Vagina (tissue), 2 donors: ENCODE measurements at places on chromosomes 2 and 18. TPM values are rescaled to one million over a fixed set of nuclear protein-coding genes. Genes with fewer than 3 reads are reported as not detected.

GRCh38 chr18:34223893-34224422 lies 755 bp downstream of the NOL4 start:
- no peak for DNase-seq

DNA sequence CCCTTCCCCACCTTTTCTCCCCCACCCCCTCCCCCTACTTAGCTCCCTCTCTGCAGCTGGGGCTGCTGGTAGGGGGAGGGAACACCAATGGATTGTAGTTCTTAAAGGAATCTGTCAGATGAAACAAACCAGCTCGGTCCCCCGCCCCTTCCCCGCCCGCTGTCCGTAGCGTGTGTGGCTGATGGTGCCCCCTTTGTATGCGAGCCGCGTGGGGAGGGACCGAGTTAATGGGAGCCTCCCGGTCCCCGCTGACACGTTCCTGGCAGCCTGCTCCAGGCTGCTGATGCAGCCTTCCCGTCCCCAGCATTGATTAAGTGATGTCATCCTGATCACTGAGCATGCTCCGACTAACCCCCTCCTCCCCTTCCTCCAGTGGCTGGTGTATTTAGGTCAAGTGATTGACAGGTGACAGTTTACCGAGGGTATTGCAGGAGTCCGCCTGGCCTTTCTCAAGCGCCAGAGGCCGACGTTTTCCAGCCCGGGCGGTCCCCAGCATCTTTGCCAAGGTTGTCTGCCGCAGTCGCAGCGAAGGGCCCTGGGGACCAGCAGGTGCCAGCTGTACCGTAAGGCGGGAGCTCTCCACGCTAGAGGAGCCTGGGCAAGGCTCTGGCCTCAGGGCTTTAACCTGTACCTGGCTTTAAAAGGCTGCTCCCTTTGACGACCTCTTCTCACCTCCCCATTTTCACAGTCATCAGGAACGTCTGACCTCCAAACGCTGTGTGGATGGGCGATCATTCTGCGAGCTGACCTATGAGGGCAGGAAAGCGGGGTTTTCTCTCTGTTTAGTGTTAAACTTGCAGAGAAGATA lies 1.8 kb downstream of the KIF5C start:
- no peak for DNase-seq

The MC2R gene
- total RNA-seq, result not detected

- no peak for DNase-seq
These were observed 2.1 kb upstream of the SPIRE1 start for GRCh38 chr18:12659904-12660605.

DNA sequence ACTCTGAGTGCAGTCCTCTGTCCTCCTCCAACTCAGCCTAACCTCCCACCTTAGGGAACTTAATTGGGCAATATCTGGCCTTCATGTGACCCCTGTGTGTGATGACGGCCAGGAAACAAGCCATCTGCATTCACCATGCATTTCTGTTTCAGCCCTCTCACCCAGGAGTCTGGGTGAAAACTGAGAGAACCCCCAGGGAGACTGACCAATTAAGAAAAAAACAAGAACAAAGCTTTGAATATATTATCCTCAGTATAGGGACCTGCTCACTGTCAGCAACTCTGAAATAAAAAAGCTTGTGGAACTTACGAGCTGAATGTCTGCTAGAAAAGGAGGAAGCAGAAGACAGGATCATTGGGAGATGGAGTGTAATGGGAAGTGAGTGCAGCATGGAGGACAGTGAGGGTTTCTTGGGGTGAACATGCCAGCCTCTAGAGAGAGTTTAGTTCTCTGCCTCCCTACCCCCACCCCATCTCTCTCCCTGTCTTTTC lies 9.5 kb downstream of the MAPRE2 start:
- no peak for DNase-seq

DNA sequence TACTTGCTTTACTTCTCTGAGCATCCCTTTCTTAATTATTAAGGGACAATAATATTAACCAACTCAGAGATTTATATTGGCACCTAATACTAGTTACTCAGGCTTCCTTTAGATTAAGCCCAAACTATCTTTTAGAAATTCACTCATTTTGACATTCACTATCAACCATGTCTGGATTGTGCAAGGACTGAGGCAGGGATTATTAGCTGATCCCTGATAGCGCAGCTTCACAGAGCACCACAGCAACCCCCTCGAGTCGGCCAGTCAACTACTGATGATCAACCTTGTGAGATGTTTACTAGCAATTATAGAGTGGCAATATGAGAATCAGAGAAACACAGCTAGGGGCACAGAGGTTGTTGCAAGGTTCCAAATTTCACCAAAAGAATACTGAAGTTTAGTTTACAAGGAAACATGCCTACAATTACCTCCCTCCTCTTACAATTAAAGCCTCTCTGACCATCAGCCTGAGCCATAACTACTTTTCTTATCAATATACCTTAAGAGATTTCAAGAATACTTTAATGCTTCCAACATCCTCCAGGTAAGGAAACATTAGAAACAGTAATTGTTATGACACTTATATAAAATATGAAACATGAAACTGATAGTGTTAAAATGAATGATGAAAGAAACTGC lies 191.6 kb downstream of the TCF4 start:
- no peak for DNase-seq

- no peak for DNase-seq
These were observed 821 bp upstream of the EML6 start for GRCh38 chr2:54722641-54723040.

GRCh38 chr18:47420130-47420529 lies 168.7 kb upstream of the SKOR2 start:
- DNase-seq, result no peak

DNA sequence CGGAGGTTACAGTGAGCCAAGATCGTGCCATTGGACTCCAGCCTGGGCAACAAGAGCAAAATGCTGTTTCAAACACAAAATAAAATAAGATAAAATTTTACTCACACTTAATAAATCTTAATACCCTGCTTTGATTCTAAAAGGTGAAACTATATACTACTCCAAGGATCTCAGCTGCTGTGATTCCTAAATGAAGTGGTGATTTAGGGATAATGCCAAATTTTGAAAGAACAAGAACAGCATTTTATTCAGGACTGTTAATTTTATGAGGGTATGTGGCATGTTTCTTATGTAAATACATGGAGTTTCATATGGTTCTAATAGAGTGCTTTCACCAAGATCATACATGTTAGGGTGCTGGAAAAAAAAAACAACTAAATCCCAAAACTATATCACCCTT lies 199.7 kb upstream of the PID1 start:
- no peak for DNase-seq

DNA sequence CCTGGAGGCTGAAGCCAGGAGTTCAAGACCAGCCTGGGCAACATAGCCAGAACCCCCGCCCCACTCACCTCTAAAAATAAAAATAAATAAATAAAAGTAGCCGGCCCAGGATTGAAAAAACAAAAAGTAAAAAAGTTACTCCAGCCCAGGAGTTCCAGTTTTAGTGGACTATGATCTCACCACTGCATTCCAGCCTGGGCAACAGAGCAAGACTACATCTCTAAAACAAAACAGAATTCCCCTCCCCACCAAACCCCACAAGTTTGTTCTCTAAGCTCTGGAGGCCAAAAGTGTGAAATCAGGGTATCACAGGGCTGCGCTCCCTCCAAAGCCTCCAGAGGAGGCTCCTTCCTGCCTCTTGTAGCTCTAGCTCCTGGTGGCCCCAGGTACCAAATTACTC lies 1.7 kb downstream of the D2HGDH start:
- no peak for DNase-seq

DNA sequence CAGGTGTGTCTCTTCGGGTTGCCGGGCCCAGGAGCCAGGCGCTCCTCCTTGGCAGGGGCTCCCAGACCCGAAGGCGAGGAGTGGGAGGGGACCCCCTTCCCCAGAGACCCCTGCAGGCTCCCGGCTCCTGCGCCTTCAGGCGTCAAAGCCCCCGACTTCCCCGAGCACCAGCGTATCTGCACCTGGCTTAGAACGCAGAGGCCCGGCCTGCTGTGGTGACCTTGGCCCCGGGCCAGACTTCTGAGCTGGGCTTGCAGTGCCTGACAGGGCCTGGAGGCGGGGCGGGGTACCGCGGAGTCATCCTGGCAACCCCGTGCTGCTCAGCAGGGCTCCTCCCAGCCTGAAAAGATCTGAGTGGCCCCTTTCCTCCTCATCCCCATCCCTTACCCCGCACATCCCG lies 27.0 kb downstream of the SKA1 start:
- DNase-seq, result no peak

The SNORC gene
- not detected for total RNA-seq

GRCh38 chr2:70089220-70089982 lies 2.1 kb downstream of the PCBP1 start:
- no peak for DNase-seq

DNA sequence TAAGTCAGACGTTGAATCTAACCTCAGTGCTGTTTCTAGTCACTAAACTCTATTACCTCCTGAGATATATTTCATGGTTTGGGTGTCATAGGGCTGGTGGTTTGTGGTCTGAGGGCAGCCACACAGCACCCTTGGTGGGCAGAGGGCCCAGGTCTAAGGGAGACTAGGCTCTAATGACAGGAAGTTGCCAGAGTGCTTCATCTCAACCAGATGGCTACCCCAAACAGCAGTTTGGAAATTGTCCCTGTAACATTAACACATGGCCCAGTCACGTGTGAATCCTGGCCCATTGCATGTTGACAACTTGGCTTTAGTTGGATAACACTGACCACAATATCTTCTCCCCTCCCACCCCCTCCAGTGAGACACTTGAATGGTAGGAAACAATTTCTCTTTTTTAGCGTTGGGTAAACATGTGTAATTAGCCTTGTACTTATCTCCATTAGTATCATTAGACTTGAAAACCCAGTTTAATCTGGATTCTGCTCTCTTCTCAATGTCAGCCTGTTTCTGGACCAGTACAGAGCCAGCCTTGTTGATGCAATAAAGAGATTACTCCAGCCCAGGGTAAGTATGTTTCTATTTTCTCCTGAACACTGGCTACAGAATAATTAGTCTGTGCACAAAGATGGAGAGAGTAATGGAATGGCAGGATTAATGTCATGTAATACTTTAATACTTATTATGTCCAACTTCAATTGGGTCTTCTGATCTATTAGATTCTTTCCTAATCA lies 187.8 kb upstream of the SIX3 start:
- DNase-seq, result no peak

DNA sequence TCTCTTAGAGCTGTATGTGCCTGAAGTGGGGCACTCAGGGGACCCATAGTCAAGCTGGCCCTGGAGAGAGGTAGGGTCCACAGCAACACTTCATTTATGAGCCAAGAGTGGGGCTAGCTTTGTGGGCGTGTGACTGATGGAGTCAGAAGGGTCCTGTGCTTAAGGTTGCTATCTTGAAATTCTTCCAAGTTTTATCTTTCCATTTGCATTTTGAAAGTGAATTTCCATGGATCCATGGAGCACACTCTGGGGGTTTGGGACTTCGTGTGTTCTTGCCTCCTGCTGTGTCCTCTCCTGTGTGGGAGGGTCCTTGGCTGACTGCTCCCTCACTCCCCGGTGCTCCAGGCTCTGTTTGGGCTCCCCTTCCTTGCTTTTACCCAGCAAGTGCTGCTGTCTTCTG lies 50.8 kb downstream of the FHOD3 start:
- no peak for DNase-seq

- DNase-seq, result no peak
These were observed 212.6 kb downstream of the SH3RF3 start for GRCh38 chr2:109341355-109342255.

GRCh38 chr2:182064019-182064778 lies 78.5 kb downstream of the PPP1R1C start:
- DNase-seq, result no peak

- no peak for DNase-seq
These were observed 523 bp downstream of the REG3A start for GRCh38 chr2:79159030-79159429.

DNA sequence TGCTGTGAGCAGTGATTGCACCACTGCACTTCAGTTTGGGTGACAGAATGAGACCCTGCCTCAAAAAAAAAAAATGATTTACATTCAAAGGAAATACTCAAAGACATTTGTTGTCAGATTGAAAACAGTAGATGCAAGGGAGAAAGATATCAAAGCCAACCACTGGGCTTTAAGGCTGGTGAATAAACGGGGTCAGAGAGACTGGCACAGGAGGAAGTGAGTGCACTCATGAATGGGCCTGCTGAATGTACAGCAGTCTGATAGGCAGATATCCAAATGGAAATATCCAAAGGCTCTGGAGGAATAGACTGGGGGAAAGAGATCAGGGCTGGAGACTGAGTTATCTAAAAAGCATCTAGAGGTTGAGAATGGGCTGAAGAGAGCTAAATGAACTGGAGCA lies 10.9 kb downstream of the RNF125 start:
- DNase-seq, result no peak

GRCh38 chr2:10043256-10043905 lies at the start of gene KLF11:
Gene KLF11, plus strand, starts transcription at chr2:10043550. Its CDS starts 167 bp downstream, at chr2:10043717.
- DNase-seq, result no peak

GRCh38 chr2:109692013-109692743 lies 78.0 kb downstream of the SOWAHC start:
- no peak for DNase-seq

The AQP12A gene
- total RNA-seq, result not detected

DNA sequence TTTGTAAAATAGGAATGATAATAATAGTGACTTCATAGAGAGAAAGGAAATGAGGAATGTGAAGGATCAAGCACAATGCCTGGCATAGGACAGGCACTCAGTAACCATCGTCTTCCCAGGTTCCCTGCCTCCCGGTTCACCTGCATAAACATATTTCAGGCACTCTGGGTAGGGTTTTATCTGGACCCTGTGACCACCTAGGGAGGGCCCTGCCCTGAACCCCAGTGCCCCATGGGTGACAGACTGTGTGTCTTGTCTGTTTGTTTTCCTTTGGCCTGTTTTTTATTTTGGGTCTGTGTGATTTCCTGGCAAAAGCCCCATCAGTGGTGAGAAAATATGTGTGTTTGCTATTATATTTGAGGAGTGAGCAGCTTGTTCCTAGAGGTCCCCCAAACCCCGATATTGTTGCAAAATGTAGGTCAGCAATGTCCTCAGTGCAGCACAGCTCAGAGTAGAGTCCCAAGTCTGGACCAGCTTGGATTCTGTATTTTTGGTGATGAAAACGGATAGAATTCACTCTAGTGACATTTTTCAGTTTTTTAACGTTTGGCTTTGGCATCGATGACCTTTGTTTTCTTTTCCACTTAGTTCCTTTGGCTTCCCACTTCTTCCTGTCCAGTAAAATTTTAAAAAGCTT lies 9.6 kb upstream of the NT5C1B start:
- no peak for DNase-seq

- no peak for DNase-seq
These were observed 220.2 kb downstream of the PDE11A start for GRCh38 chr2:177852389-177852788.

DNA sequence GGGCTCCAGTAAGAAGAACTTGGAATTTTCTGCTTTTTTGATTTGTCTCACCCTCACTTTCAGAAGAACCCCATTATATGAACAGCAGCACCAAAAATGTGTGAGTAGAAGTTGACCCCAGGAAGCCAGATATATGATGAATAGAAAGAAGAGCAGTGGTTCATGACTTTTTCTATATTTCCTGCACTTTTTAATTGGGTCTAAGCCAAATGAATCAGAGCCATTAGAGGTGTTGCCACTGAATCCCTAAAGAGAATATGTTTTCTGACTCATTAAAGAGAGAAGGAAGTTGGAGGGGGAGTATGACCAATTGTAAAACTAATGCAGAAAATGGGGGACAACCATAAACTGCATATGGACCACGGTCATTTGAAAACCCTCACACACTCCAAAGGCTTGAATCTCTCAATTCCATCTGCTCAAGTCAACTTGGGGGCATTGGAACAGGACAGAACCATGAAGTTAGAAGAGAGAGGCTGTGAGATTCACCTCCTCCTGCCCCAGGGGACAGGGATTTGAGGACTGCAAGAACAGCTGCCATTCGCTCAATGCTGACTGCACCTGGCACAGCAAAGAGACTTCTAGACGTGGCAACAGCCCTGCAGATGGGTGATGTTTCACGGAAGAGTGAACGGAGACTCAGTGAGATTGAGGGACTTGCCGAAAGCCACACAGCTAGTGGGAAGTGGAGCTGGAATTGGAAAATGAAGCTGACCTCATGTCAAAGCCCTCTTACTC lies 3.0 kb downstream of the DAPL1 start:
- DNase-seq, result no peak
